ENCODE measurements at places on chromosomes 2 and 18.

- DNase-seq = no peak
Measured at GRCh38 chr18:36176177-36176584, 11.1 kb upstream of the MOCOS start.

DNA sequence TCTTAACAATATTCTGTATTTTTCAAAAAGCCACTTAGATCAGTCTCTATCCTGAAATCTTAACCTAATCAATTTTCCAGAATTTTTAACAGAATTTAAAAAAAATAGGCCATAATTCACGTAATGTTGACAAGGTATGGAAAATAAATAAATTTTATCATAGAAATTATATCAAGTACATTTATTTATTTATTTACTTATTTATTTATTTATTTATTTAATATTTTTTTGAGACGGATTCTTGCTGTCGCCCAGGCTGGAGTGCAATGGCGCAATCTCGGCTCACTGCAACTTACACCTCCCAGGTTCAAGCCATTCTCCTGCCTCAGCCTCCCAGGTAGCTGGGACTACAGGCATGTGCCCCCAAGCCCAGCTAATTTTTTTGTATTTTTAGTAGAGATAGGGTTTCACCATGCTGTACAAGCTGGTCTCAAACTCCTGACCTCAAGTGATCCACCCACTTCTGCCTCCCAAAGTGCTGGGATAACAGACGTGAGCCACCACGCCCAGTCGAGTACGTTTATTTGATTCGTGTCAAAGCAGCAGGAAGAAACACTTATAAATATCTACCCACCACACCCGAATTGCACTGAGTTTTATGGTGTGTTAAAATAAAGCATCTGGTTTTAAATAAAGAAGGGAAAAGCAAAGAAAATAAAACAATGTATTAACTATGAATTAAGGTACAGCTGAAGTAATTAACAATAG, 60.1 kb downstream of the DSC3 start:
- no peak for DNase-seq

DNA sequence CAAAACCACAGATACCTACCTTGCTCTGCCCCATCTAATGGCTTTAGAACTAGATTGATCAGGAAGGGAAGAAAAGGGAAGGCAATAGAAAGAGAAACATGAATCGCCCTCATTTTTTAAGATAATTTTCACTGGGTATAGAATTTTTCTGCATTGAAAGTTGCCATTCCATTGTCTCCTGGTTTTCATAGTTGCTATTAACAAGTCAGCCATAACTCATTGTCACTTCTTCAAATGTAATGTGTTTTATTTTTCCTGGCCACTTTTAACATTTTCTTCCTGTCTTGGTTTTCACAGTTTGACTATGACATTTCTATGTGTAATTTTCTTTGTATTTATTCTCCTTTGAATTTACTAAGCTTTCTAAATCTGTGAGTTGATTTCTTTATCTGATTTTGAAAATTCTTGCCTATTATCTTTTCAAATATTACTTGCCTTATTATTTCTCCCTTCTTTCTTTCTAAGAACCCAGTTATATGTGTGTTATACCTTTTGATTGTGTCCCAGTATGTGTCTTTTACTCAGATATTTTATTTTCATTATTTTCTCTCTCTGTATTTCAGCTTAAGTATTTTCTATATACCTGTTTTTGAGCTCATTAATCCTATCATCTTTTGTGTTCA, 85.5 kb upstream of the GLI2 start:
- DNase-seq = no peak

DNA sequence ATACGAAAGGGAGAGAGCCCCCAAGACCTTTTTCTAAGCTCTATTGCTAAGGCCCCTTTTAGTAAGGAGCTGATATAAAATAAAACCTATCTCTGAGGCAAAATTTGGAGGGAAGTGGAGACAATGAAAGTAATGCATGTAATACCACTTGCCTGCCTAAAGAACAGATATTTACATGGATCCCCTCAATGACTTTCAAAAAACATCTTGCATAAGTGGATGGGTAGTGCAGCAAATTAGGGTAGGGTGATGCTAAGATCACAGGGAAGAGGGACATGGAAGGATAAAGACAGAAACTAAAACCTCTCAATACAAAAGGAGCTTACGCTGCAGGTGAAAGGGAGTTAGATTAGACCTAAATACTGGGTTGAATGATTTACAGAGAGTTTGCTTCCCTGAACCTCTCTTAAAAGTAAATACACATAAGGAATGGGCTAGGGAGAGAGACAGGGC, 1.1 kb downstream of the ZNF513 start:
- DNase-seq = no peak

DNA sequence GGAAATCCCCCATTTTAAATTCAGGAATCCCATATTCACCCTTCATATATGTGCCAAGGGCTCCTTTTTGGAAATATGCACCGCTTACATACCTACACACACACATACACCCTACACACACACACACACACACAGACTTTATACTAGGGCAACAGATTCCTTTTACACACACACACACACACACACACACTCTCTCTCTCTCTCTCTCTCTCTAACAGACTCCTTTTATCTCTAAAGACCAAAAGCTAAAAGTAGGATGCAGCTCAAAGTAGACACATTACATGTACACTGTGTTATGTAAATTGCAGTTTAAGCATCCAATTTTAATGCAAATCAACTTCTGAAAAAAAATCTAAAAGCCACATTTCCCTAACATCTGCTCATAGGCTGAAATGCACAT, 130.9 kb upstream of the CAPN13 start:
- no peak for DNase-seq

- no peak for DNase-seq
Measured at GRCh38 chr2:222943820-222944219, 83.0 kb downstream of the ACSL3 start.

- no peak for DNase-seq
Measured at GRCh38 chr2:140737006-140737405, 1393.8 kb downstream of the LRP1B start.

DNA sequence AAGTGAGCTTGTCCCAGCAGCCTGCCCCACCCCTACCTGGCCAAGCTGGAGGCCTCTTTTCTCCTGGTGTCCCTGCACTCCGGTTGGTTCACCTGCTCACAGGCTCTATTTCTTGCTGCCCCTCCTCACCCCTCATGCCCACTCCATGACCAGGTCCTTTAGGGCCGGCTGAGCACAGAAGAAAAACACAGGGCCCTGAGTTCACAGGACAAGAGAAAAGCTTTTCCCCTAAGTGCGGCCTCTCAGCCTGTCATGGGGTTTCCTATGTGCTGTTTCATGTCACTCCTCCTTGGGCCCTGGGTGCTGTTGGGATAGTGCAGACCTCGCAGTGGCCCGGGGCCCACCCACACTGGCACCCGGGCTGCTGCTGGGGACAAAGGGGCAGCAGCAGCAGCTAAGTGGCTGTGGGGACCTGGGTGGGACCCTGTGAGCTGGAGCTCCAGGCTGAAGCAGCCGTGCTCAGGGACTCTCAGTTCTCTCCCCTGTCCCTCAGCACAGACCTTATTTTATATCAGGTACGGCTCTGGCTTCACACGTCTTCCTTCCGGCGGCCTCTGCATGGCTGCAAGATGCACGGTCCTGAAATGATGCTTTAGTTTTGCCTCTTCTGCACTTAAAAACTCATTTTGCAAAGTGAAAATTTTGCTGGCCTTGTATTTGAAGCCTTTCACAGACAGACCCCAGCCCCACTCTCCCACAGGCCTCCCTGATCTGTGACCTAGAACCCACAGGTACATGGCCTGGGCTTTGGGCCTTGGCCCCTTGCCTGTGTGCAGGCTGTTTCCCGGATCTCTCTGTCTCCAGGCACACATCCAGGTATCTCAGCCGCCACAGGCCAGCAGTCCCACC, 71.8 kb downstream of the SH3RF3 start:
- no peak for DNase-seq

DNA sequence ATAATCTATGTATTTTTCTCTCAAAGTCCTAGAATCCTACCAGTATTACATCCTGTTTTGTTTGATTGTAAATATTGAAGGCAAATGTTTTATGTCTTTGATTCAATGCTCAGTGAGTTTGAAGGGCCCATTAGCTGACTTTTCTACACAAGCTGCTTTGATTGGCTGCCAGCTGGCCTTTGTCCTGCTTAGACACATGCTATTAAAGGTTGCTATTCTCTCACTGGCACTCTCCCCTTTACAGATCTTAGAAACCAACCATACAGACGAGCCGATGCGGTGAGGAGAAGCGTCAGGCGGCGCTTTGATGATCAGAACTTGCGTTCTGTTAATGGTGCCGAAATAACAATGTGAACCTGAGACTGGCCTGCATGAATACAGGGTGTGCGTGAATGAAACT, 69.7 kb downstream of the PRPF40A start:
- no peak for DNase-seq

- no peak for DNase-seq
Measured at GRCh38 chr2:138274421-138275291, 226.9 kb upstream of the SPOPL start.

GRCh38 chr2:9398881-9399780, 24.2 kb downstream of the ITGB1BP1 start:
- DNase-seq = no peak

- DNase-seq = no peak
Measured at GRCh38 chr2:105092797-105093196, 54.9 kb downstream of the MRPS9 start.

- no peak for DNase-seq
Measured at GRCh38 chr2:88188748-88189147, 18.6 kb downstream of the THNSL2 start.

DNA sequence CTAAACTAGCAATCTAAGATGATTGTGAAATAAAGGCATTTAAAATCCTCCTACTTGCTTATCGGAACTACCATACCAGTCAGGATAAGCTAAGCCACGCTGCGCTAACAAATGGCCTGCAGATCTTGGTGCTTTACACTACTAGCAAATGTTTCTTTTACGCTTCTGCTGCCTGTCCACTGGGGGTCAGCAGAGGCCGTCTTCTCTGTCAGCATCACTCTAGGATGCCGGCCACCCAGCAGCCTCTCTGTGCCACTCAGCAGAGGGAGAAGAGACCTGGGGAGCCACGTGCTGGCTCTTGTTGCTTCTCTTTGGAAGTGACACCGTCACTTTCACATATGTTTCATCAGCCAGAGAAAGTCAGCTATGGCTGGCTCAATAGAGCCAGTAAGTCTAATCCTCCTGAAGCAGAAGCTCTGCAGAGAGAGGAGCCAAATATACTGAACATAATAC, 36.6 kb downstream of the COPS8 start:
- no peak for DNase-seq

- DNase-seq = no peak
Measured at GRCh38 chr2:224865016-224865415, 148.9 kb upstream of the CCDC195 start.

DNA sequence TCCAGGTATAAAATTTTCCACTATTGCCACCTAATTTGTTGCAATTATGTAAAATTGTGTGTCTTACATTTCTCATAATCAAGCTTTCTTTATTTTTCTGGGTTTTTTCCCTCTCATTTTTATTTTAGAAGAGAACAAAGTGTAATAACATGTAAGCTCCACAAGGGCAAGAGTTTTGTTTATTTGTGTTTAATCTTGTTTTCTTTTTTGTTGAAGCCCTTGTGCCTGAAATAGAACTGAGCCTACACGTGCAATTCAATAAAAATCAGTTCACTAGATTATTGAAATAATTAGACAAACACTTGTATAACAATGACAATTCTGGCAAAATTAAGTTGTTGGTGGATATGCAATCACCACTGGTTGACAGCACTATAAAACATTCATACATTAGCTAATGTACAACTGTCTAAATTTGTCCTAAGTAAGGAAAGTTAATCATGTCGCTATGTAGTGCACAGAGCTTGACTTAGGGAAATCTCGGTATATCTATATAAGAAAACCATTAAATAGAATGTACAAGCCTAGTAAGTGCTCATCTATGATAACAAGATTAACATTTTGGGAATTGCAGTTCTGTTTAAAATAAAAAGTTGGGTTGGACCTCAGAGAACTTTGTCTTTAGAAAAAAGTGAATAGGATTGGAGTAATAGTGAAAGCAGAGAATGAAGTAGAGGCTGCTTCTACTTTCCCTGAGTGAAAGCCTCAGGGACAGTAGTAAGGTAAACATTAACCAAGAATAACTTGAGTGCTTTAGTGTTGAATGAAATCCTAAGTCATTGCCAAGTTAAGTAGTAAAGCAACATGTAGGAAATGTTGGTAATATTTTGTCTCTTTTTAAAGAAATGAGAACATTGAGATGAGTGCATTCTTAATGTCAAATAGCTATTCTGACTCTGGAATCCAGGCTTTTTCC, 37.4 kb upstream of the NOL4 start:
- no peak for DNase-seq

DNA sequence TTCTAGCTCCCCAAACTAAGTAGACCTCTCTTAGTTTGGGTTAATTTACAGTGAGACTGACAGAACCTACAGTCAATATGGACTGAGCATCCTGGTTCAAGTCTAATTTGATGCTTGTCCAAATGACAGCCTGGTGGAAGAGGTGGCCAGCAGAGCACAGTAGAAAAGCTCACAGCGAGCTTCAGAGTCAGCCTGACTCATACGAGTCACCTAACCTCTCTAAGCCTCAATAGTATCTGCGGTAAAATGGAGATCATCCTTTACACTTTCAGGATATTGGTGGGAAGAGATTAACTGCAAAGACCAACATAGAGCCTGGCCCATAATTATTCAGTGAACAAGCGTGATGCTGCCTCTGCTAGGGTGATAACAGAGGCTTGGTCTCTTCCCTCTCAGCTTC, 54.5 kb downstream of the DOCK10 start:
- no peak for DNase-seq

DNA sequence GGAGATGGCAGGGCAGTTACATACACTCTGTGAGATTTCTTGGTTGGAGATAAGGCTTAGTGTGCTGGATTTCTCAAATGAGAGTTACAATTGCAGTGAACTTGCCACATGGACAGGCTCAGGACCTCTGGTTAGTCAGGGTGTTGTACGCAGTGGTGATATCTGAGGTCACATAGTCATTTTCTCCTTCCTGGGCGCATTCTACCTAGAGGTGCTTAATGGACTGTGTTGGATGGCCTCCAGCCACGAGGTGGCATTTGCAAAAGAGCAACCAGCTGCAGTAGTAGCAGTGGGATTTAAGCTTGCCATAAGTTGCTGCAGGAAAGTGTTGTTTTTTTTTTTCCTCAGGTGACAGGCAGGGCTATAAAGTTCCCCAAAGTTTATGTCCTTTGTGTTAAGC, 173.8 kb upstream of the TMEM200C start:
- DNase-seq = no peak

DNA sequence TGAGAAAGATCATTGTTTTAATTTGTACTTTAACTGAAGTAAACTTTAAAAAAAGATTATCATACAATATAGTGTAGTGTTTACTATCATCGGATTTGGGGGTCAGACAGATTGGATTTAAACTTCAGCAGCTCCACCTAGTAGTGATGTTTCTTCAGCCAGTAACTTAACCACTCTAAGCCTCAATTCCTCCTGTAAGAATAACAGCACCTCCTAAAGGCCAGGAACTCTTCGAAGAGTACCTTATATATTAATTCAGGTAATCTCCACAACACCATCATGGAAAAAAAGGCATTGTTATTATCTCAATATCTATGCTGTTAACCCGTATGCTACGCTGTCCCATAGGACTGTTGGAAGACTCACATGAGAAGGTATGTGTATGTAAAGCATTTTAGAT, 69.0 kb upstream of the DLGAP1 start:
- no peak for DNase-seq

Measured in stimulated activated CD8-positive, alpha-beta memory T cell treated with anti-CD3 and anti-CD28 coated beads, Interleukin-7, amount 100 ng/mL, for 1 hour (primary cell).